A549 treated with ZK216348 at 1 μM for 4 hours (cell line): ENCODE measurements at places on chromosomes 7 and 10. TPM values are rescaled to one million over a fixed set of nuclear protein-coding genes. Genes with fewer than 3 reads are reported as not detected.

PLAU gene
- 101 to 107 TPM (median 105 TPM) in 5 replicates for total RNA-seq

NAT16 gene
- total RNA-seq: 0.13 to 0.29 TPM (median 0.22 TPM) in 5 replicates

LIPN gene
- not detected in 5 replicates for total RNA-seq

RSU1 gene
- 78.5 to 89.4 TPM (median 83.3 TPM) in 5 replicates for total RNA-seq

ARHGEF35 gene
- total RNA-seq: 0.15 to 0.51 TPM (median 0.33 TPM) in 5 replicates

MPP7 gene
- 0.12 to 0.16 TPM (median 0.14 TPM) in 3 of 5 replicates, not detected in the others for total RNA-seq

GPNMB gene
- 2.2 to 4.8 TPM (median 2.8 TPM) in 5 replicates for total RNA-seq

TBX20 gene
- 1.6 to 2.9 TPM (median 1.8 TPM) in 5 replicates for total RNA-seq

GJD4 gene
- not detected in 5 replicates for total RNA-seq

AKR1B15 gene
- 33.9 to 46.4 TPM (median 40.0 TPM) in 5 replicates for total RNA-seq

EZH2 gene
- 20.8 to 24.5 TPM (median 23.4 TPM) in 5 replicates for total RNA-seq

SHTN1 gene
- total RNA-seq: 19.4 to 30.8 TPM (median 27.9 TPM) in 5 replicates

ATG9B gene
- total RNA-seq: 0.25 to 0.94 TPM (median 0.43 TPM) in 5 replicates

RGS10 gene
- total RNA-seq: 47.6 to 59.2 TPM (median 52.0 TPM) in 5 replicates

FAM25G gene
- total RNA-seq: 3.8 TPM in 1 of 5 replicates, not detected in the others

FOXP2 gene
- not detected in 5 replicates for total RNA-seq

ATE1 gene
- 14.3 to 22.6 TPM (median 19.9 TPM) in 5 replicates for total RNA-seq

THAP5 gene
- 7.1 to 21.6 TPM (median 14.8 TPM) in 5 replicates for total RNA-seq
